Inflammatory macrophage treated with lipopolysaccharide for 4 hours (primary cell): ENCODE measurements at places on chromosomes 2 and 18.
A peak's percentile ranks its signal among the peaks of the same experiment; 100 is the strongest.

- no peak for DNase-seq
These were observed 8.4 kb downstream of the DGKD start for GRCh38 chr2:233362742-233363141.

DNA sequence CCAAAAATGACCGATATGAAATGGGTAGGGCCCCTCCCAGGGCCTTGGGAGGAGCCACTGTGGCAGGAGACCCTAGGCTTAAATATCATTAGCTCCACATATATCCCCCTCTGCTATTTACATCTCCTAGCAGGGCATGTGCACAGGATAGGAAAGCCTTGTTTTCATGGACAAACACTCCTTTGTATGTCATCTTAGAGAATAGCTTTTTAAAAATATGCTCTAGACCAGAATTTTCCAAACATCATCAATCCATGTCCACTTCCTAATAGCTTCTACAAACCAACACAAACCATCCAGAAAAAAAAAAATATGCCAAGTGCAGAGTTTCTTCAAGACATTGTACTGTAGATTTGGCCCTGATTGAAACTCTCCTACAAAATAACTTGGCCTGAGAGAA, 10.8 kb downstream of the DAPL1 start:
- DNase-seq: no peak

DNA sequence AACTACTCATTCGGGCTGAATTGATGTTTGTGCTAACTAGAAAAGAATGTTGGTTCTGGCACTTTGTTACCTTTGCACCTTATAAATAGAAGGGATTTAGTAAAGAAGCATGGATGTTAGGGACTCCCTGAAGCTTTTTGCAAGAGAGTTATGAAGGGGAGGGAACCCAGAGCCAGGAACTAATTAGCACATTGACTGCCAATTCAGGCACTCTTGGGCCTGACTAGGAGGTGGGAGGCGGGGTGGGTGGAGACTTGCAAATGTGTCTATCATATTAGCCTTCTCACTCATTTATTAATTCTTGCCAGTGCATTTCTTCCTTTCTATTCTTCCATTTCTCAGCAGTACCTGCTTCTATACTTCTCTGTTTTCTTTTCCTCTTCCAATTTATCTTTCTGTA, 1022.4 kb downstream of the TMEM182 start:
- no peak for DNase-seq

DNA sequence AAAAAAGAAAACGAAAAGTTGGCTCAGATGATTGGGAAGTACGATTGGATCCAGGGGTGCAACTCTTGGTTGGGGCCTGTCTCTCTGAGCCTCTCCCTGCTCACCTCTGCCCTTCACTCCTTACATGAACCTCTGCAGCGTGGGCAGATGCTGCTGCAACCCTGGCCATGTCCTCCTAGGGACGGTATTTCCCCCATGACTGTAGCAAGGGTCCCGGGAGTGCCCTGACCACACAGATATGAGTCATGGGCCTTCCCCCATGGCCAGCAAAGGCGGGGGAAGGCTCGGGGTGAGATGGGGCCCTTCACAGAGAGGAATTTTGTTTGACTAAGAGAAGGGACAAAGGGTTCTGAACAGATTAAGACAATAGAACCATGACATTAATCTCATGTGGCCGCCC, 129.0 kb downstream of the NCK2 start:
- DNase-seq: peak; percentile 96
